Activated CD8-positive, alpha-beta memory T cell treated with anti-CD3 and anti-CD28 coated beads, Interleukin-2, amount 10 ng/mL, durations not matched to agents 7 days and 5 days (primary cell): ENCODE measurements at places on chromosomes 7 and 10. TPM values are rescaled to one million over a fixed set of nuclear protein-coding genes. Genes with fewer than 3 reads are reported as not detected.

- H3K27ac ChIP-seq: no peak overlapping the region
- DNase-seq: no peak
- H3K36me3 ChIP-seq: no peaks in the 10 kb centered on the region
- no peak overlapping the region for H3K4me3 ChIP-seq
- no peaks in the 10 kb centered on the region for H3K4me1 ChIP-seq
Observed at GRCh38 chr10:69913606-69914382, 112.1 kb downstream of the COL13A1 start.

GRCh38 chr10:71740069-71740653 lies 20.6 kb upstream of the C10orf105 start:
- peak overlapping the region; percentile 4 for H3K27ac ChIP-seq
- no peak overlapping the region for H3K4me3 ChIP-seq
- peaks cover 79% of the 10 kb centered on the region for H3K4me1 ChIP-seq
- H3K36me3 ChIP-seq: no peaks in the 10 kb centered on the region
- no peaks in the 10 kb centered on the region for H3K27me3 ChIP-seq
- no peak for DNase-seq

DNA sequence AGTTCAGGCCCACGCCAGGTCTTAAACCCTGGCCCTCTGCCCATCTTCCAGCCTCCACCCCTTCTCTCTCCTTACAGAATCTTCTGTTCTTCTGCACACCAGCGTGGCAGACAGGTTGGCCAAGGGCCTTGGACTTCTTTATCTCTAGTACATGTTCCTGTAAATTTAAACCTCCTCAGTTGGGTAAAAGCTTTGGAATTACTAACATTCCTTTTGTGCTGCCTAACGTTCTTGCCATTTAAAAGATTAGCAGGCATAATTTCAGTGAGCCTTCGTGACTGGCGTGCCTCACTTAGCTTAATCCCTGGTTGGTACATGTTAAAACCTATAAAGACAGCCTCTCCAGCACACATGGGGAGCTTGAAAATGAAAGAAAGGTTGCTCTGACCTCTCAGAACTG lies 192.2 kb downstream of the CUX1 start:
- no peaks in the 10 kb centered on the region for H3K4me1 ChIP-seq
- no peaks in the 10 kb centered on the region for H3K36me3 ChIP-seq
- no peak for DNase-seq
- no peaks in the 10 kb centered on the region for H3K27me3 ChIP-seq
- no peak overlapping the region for H3K4me3 ChIP-seq
- H3K27ac ChIP-seq: no peak overlapping the region

PLAC9 gene
- total RNA-seq: not detected

RNF32 gene
- total RNA-seq: 2.0 TPM

DNA sequence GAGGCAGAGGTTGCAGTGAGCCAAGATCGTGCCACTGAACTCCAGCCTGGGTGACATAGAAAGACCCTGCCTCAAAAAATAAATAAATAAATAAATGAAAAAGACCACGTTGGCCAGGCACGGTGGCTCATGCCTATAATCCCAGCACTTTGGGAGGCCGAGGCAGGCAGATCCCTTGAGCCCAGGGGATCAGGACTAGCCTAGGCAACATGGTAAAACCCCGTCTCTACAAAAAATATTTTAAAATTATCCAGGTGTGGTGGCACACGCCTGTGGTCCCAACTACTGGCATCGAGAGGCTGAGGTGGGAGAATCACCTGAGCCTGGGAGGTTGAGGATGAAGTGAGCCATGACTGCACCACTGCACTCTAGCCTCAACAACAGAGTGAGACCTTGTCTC lies 116.7 kb upstream of the PDLIM1 start:
- no peak overlapping the region for H3K4me3 ChIP-seq
- peaks cover 17% of the 10 kb centered on the region for H3K27me3 ChIP-seq
- H3K4me1 ChIP-seq: no peaks in the 10 kb centered on the region
- H3K27ac ChIP-seq: no peak overlapping the region

DNA sequence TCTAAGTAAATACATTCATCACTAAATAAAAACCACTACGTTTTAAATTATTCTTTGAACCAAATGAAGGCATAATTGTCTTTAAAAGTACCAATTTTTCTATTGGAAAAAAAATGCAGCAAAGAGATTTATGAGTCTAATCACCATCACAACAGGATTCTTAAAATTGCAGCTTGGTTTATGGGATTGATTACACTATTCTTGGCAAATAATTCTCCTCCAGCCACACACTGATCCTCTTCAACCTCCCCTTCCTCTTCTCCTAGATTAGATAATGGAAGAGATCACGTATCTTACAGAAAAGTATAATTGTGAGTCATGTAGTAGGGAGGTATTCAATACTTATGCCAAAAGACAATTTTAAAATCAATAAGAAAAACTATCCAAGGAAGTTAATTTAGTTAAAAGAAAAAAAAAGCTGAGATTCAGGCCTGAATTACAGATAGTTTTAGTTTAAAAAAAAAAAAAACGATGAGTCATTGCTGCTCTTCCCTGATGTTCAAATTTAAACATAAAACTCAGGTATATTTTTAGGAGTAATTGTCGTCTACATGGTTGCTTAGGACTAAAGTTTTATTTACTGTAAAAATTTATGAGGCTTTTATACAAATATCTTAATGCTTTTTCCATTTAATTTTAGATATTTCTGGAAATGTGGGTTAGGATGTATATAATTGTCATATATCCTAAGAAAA lies 133.7 kb upstream of the CDK1 start:
- no peak overlapping the region for H3K27ac ChIP-seq
- DNase-seq: no peak
- H3K27me3 ChIP-seq: peaks cover 8% of the 10 kb centered on the region
- no peaks in the 10 kb centered on the region for H3K36me3 ChIP-seq
- peaks cover 1% of the 10 kb centered on the region for H3K4me1 ChIP-seq

SYT15B gene
- total RNA-seq: 0.58 TPM

GRCh38 chr10:2117641-2118040 lies 380.3 kb upstream of the ADARB2 start:
- no peaks in the 10 kb centered on the region for H3K27me3 ChIP-seq
- no peaks in the 10 kb centered on the region for H3K36me3 ChIP-seq
- H3K27ac ChIP-seq: no peak overlapping the region
- H3K4me3 ChIP-seq: no peak overlapping the region
- no peaks in the 10 kb centered on the region for H3K4me1 ChIP-seq

CADPS2 gene
- total RNA-seq: not detected

GRCh38 chr7:129401228-129401966 lies 32.8 kb upstream of the STRIP2 start:
- H3K36me3 ChIP-seq: peaks cover 9% of the 10 kb centered on the region
- H3K4me1 ChIP-seq: peaks cover 24% of the 10 kb centered on the region
- H3K27ac ChIP-seq: no peak overlapping the region
- H3K4me3 ChIP-seq: no peak overlapping the region
- no peak for DNase-seq
- H3K27me3 ChIP-seq: no peaks in the 10 kb centered on the region

- H3K4me1 ChIP-seq: peaks cover 43% of the 10 kb centered on the region
- peaks cover 1% of the 10 kb centered on the region for H3K36me3 ChIP-seq
- no peak overlapping the region for H3K27ac ChIP-seq
Observed at GRCh38 chr10:6647811-6648526, 67.9 kb upstream of the PRKCQ start.

DNA sequence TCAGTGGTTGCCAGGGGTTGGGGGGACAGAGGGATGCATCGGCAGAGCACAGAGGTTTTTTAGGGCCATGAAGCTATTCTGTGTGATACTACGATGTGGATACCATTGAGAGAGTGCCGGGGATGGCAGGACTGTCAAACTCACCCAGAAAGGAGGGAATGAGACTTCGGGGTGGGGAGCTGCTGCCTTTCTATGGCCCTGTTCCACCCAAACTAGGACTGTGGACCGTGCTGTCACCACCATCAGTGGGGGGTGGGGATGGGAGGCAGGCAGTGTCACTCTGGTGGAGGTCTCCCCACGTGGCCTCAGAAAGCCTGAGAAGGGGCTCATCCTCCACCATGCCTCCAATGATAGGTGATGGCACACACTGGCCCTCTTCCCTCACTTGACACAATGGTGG lies 146.2 kb downstream of the PTPN20 start:
- DNase-seq: no peak
- H3K27me3 ChIP-seq: peaks cover 3% of the 10 kb centered on the region
- H3K4me3 ChIP-seq: no peak overlapping the region
- H3K27ac ChIP-seq: no peak overlapping the region
- no peaks in the 10 kb centered on the region for H3K4me1 ChIP-seq
- no peaks in the 10 kb centered on the region for H3K36me3 ChIP-seq

IQCE gene
- 15.2 TPM for total RNA-seq

GRCh38 chr10:1374511-1375345 lies 318.5 kb downstream of the WDR37 start:
- H3K27me3 ChIP-seq: peaks cover 17% of the 10 kb centered on the region
- DNase-seq: peak; percentile 27
- H3K4me3 ChIP-seq: no peak overlapping the region
- no peaks in the 10 kb centered on the region for H3K36me3 ChIP-seq

DNA sequence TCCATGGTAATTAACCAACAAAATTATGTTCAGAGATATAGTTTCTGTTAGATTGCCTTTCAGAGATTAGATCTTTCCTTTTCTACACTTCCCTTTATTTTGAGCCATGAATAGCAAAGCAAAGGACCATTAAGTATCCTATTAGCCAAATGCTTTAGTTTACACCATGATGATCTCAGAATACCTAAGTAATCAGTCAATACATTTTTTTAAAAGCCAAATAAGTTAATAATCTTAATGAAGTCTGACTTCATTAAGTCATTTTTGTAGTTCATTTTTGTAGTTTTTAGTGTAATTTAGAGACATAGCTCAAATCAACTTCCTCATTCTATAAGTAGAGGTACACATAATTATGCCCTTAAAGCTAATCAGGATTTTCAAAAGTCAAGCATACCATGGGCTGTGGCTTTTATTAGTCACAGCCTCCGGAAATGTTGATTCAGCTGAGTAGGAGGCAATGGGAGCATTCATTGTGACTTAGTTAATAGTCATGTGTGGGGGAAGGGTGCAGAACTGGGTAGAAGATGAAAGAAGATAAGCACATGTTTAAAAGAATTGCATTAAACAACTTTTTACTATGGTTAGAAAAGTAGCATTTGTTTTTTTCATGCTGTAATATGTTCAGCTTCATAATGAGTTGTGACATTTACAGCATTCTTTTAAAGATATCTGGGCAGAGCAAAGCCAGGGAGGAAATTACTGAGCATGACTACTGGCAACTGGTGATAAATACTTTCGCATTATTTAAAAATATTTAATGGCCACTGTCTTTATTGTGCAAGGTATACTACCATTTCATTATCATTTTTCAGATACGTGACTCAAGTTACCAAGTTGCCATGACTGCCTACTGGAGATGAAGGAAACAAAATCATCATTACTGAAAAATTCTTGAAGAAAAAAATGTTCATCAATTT lies 57.3 kb upstream of the CCDC71L start:
- peaks cover 10% of the 10 kb centered on the region for H3K4me1 ChIP-seq
- H3K27ac ChIP-seq: no peak overlapping the region
- no peaks in the 10 kb centered on the region for H3K27me3 ChIP-seq
- peak; percentile 82 for DNase-seq
- H3K36me3 ChIP-seq: peaks cover 20% of the 10 kb centered on the region
- H3K4me3 ChIP-seq: no peak overlapping the region

COL28A1 gene
- total RNA-seq: not detected

DNA sequence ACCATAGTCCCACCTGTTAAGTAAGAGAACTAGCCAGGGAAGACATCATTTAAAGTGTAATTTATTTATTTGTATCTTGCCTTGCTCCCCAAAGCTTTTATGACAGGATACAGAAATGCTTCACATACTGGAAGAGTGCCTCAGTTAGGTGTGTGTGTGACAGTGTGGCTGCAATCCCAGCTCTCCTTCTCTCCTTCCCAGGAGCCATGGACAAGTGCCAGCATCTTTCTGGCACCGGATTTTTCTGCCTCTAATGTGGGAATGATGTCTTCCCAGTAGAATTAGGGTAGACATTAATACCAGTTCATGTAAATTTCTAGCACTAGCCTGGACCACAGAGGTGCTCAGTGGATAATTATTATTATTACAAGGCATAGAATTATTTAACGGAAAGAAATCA lies 30.3 kb upstream of the ATXN7L1 start:
- no peak overlapping the region for H3K4me3 ChIP-seq
- H3K27me3 ChIP-seq: no peaks in the 10 kb centered on the region
- no peaks in the 10 kb centered on the region for H3K4me1 ChIP-seq
- no peak overlapping the region for H3K27ac ChIP-seq
- DNase-seq: no peak
- H3K36me3 ChIP-seq: peaks cover 1% of the 10 kb centered on the region

ASAH2 gene
- 4.2 TPM for total RNA-seq

DNA sequence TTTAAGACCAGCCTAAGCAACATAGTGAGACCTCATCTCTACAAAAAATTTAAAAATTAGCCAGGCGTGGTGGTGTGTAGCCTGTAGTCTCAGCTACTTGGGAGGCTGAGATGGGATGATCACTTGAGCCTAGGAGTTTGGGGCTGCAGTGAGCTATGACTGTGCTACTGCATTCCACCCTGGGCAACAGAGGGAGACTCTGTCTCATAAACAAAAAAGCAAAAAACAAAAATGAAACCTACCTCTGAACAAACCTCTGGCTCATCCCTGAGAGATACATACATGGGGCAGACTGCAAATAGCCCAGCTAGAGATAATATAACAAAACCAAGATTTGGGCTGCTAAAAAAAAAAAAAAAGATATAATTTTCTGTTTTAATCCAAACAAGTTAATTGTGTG lies 19.5 kb downstream of the C10orf67 start:
- H3K36me3 ChIP-seq: no peaks in the 10 kb centered on the region
- H3K27me3 ChIP-seq: peaks cover 33% of the 10 kb centered on the region
- no peak for DNase-seq
- H3K4me3 ChIP-seq: no peak overlapping the region
- peaks cover 2% of the 10 kb centered on the region for H3K4me1 ChIP-seq

DNA sequence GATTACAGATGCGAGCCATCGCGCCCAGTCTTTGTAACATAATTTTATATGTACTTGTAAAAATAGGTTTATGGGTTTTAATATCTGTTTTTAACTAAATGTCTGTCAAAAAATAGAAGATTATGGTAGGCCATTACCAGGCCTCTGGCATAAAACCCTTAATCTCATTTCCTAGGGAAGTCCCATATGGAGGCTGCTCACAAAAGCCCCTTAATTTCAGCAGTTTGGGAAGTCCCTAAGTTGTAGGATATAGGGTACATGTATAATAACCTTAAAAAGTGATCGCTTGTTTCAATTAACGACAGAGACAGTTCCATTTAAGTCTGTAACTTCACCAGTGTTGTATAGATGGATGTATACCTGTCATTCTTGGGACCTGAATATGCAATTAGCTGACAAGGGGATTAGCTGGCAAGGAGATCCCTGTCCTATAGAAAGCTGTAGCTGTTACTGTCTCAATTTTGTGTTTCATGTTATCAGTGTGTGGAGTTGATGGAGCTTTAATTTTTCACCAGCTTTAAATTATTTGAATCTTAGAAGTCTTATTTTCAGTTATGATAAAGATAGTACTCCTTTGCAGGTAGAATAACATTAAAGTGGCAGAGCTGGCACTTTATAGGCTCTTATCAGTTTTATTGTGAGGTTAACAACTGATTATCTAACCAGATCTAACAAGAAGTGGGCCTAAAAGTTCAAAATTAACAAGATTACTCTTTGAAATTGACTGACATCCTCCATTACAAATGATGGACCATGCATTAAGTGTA lies 10.5 kb downstream of the TRIM24 start:
- H3K36me3 ChIP-seq: peaks cover 23% of the 10 kb centered on the region
- peaks cover 13% of the 10 kb centered on the region for H3K4me1 ChIP-seq
- H3K27ac ChIP-seq: no peak overlapping the region

LBX1 gene
- not detected for total RNA-seq

CCDC172 gene
- not detected for total RNA-seq
